ENCODE measurements at places on chromosomes 5 and 9.

DNA sequence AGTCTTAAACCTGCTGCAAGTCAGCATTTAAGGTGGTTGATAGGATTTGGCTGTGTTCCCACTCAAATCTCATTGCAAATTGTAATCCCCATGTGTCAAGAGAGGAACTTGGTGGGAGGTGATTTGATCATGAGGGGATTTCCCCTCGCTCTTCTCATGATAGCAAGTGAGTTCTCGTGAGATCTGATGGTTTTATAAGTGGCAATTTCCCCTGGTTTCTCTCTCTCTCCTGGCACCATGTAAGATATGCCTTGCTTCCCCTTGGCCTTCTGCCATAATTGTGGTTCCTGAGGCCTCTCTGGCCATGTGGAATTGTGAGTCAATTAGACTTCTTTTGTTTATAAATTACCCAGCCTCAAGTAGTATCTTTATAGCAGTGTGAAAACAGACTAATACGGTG, 84.3 kb upstream of the SMC2 start:
- no peak for DNase-seq

- no peak for DNase-seq
Measured at GRCh38 chr9:107562798-107563197, 73.2 kb upstream of the KLF4 start.

- DNase-seq: no peak
Measured at GRCh38 chr9:132586830-132587591, 4.6 kb downstream of the BARHL1 start.

- no peak for DNase-seq
Measured at GRCh38 chr9:9099646-9100045, 1300.1 kb upstream of the DMAC1 start.

DNA sequence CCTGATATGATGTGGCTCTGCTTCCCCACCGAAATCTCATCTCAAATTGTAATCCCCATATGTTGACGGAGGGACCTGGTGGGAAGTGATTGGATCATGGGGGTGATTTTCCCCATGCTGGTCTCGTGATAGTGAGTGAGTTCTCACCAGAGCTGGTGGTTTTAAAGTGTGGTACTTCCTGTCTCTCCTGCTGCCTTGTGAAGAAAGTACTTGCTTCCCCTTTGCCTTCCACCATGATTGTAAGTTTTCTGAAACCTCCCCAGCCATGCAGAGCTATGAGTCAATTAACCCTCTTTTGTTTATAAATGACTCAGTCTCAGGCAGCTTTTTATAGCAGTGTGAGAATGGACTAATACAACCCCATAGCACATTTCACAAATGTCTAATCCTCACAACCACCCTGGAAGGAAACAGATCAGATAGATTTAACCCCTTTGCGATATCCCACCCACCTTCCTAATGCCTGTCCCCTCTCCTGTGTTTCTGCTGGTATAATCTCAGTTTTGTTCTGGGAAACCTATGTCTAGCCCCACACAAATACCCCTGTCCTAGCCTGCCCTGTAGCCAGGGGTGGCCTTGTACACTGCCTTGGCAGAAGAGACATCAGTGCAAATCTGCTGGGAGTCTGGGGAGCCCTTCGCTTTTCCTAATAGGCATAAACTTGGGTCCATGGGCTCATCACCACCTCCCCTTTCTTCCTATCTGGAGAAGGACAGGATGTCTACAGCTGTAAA, 157.0 kb upstream of the RAI14 start:
- no peak for DNase-seq

DNA sequence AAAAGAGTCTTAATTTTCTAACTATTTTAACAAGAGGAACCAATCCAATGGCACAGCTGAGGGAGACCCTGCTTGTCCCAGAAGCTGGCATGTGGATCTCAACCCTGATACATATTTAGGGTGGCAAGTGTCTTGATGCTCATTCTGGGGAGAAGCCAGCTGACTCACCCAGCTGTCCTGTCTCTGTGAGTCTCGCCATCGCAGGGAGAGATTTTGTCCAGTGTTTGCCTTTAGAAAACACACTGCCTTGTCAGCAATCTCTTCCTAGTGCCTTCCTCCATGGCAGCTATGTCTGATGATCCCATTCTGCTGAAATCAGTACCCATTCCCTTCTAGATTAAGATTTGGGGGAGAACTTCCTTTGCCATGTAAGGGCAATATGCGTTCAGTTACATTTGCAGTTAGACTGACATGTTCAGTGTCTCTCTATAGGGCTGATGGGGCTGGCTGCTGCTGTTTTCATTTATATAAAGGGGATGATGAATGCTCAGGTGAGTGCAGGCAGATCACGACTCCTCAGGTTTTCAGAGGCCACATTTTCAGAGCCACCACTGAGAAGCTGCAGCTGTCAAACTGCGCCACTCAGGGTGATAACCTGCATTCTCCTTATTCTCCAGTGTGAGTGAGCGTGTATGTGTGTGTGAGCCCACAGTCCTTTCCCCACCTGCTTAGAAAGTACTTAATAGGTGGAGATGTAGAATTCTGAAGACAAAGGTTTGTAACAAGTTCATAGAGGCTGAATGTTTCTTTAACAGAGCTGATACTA, 217.0 kb downstream of the GAS1 start:
- no peak for DNase-seq

- DNase-seq: peak; percentile 5
Measured at GRCh38 chr5:90305041-90305720, 104.4 kb downstream of the CETN3 start.

DNA sequence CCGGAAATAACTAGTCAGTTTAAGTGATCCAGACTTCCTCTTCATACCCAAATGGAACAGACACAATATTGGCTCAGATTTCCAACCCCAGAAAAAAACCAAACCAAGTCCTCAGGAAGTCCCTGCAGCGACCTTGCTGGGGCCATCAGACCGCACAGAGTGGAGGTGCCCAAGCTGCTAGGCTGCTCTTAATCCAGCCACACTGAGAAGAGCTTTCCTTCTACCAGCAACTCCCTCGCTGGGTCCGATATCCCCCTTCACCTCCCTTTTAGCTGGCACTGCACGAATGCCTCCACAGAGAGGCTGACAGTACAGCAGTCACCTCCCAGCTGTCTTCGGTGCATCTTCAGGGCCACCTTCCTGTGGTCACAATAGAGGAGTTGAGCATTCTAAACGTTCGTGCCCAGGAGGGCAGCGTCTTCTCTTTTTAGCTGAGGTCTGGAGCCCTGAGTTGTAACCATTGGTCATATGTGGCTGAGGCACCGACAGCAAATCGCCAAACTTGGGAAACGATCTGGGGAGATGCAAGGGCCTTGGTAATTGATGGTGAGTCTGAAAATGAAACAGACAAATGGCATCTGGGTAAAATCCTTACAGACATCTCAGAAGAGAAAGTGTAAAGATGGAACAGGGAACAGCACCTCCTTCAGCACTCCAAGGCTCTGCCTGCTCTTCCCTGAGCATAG, 5.7 kb downstream of the NAIF1 start:
- no peak for DNase-seq

- DNase-seq: peak; percentile 24
Measured at GRCh38 chr9:18393340-18394130, 80.4 kb upstream of the ADAMTSL1 start.

DNA sequence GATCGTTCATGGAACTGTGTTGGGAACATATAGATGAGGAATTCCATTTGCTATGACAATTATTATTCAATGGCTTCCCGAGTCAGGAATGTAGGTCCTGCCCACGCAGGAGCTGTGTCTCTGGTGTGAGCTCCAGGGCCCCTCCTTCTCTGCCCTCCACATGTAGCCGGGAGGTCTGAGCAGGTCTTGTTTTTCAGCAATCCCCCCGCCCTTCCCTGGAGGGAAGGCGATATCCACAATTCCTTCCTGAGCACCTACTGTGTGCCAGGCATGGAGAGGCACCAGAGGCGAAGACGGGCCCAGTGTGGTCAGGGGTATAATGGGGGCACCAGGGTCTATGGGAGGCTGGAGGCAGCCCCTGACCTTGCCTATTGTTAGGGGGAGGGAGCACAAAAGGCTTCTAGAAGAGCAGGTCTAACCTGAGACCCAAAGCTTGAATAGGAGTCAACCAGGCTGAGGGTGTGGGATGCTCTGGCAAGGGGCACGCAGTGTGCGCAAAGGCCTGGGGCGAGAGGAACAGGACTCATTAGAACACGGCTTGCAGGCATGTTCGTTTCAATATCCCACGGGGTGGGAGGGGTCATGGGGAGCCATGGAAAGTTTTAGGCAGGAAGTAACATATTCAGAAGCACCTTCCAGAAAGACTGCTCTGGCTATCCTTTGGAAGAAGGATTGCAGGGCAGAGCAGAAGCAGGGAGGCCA, 154.9 kb downstream of the C9orf50 start:
- DNase-seq: no peak

DNA sequence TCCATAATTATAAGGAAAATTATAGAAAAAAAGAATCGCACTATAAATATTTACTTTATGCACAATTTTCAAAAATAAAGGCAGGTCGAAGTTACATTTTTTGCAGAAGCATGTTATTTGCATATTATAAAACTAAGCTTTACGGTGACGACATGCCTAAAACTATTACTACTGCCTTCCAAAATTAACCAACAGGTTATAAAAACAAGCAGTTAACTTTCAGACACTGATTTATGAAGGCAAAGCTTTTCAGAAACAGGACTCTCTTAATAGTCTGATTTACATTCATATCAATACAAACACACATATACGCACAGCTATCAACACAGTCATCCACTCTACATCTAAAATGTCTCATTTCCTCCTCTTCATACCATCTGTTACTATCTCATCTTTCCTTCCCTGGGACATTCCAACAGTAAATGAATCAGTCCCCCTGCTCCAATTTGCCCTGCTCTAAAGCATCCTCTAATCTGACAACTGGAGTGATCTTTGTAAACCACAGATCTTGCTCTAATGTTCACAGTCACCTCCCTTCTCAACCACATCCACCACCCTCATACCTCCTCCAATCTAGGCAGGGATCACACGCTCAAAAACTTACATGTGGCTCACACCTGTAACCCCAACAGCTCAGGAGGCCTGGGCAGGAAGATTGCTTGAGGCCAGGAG, 21.6 kb downstream of the FBXW11 start:
- no peak for DNase-seq
